ENCODE measurements at places on chromosomes 6 and 20.

DNA sequence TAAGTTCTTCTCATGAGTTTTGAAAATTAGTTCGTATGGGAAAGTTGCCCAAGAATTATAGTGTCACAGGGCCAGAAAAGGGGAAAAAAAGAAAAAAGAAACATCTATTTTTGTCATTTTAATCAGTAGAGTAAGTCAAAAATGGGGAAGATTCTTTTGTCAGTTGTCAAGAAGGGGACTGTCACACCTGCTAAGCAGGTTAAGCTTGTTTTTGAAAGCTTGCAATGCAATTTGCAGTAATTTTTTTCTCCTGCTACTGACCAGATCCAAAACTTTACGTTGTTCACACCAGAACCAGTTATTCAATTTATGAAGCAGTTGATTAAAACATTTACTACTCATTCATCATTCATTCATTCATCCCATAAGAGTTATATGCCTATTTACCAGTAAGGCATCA lies 171.4 kb downstream of the SOX4 start:
- no peak for DNase-seq

GRCh38 chr6:123888771-123889513 lies 85.3 kb downstream of the NKAIN2 start:
- DNase-seq: no peak

GRCh38 chr6:15885624-15886023 lies 222.8 kb upstream of the DTNBP1 start:
- DNase-seq: no peak

- DNase-seq: no peak
Observed at GRCh38 chr6:7673063-7673536, 52.8 kb upstream of the BMP6 start.

GRCh38 chr6:136063096-136063495 lies 187.0 kb downstream of the MTFR2 start:
- DNase-seq: no peak

- DNase-seq: no peak
Observed at GRCh38 chr6:36075656-36076055, 48.0 kb downstream of the MAPK14 start.

- no peak for DNase-seq
Observed at GRCh38 chr20:49319208-49319809, 41.5 kb upstream of the ZNFX1 start.

DNA sequence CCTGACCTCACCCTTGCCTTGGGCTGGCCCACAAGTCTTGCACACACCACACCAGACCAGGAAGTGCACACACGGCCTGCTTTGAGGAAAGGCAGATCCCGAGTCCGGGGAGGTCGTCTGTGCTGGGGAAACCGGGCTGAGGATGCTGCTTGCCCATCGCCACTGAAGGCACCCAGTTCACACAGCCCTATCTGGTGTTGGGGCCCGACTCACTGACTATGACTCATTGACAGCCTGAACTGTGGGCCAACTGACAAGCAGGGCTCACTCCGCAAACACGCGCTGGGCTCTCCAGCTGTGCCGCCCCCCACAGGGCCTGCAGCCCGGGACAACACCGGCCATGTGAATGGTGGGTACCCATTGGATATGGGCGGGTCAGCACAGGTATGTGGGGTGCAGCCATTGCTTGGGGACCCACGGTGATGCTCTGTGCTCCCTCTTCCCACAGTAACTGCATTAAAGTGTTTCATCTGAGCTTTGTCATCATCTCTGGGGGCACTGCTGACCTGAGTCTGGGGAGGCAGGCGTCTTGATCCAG lies 1.6 kb downstream of the SAMD10 start:
- DNase-seq: peak; percentile 80

GRCh38 chr6:155165029-155165710 lies 98.6 kb upstream of the CLDN20 start:
- DNase-seq: no peak

DNA sequence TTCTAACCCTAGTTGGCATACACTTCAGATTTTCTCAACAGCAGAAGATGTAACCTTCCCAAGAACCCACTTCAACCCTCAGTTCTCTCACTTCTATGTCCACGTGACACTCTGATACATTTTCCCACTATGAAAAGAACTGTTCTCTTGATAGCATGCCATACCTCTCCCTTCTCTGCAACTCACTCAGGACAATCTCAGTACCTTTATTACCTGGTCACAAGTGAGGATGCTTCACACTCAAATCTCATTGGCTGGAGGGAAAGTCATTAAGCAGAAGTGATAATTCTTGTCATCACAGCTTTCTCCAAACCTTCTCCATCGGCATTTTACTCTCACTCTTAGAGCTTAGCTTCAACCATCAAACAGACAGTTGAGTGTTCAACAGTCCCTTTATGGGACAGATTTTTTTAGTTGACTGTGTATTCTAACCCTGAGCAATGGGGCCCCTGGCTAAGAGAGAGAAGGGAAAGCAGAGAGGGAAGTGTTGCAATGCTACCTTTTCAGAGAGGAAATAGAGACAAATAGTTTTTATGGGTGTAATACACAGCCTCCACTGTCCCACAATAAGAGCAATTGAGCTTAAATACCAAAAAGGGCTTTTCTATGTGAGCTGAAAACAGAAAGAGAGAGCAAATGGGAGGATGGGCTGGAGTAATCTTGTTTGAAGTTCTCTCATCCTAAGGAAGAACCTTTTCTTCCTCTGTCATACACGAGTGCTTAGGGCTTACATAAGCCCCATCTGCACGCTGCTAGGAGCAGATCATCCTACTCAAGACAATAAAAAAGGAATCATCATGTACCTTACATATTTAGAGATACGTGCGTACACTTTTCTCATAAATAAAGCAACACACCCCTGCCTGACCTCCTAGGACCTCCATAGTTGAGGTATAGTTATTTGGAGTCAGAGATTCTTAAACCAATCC lies 16.0 kb downstream of the HLA-DPA1 start:
- no peak for DNase-seq

GRCh38 chr20:40710603-40711002 lies 21.6 kb upstream of the MAFB start:
- DNase-seq: no peak

- no peak for DNase-seq
Observed at GRCh38 chr6:75986935-75987334, 85.5 kb downstream of the IMPG1 start.

DNA sequence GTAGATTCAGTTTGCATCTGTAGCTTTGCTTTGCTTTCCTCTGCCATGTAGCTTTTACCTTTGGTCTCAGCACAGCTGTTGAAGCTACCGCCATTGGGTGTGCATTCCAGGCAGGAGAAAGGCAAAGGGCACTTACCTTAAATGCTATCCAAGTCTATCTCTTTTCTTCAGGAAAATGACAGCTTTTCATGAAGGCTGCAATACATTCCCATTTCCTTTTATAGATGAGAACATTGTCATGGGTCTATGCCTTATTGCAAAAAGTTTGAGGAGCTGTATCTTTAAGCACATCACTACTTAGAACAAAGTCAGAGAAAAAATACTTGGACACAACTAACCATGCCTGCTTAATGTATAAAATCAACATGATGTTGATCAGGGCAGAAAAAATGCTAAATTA lies 266.8 kb downstream of the DOK5 start:
- no peak for DNase-seq

DNA sequence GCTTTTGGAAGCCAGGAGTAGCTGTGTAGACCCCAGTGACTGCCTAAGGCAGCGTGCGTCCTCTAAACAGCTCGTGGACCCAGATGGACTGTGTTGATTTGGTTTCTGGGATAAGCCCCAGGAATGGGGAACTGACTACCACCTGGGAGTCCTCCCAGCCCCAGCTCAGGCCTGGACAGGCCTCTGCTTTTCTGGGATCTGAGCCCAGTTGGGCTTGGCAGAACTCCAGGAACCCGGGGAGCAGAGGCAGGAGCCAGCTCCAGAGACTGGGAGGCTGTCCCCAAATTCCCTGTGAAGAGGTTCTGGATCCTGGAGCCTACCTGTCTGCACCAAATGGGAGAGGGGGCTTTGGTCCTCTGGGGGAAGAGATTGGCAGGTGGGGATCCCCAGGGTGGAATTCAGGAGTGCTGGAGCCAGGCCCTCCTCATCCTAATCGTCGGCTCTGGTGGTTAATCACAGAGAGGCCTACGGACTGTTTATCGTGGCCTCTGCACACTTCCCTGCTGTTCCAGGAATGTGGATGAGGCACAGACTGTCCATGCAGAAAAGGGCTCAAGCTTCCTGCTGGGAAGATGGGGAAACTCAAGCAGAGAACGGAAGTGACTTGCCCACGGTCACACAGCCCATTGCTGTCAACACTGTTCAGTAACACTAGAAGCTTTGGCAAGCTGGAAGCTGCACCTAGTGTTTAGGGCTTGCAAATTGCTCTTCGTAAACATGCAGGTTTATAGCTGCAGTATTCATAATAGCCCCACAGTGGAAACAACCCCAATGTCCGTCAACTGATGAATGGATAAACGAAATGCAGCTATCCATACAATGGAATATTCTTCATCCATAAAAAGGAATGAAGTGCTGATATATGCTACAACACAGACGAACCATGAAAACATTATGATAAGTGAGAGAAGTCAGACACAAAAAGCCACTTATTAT lies 100.6 kb downstream of the KCNB1 start:
- DNase-seq: no peak

GRCh38 chr6:111871725-111872400 lies 1.4 kb downstream of the FYN start:
- no peak for DNase-seq

GRCh38 chr6:143232849-143233248 lies 172.2 kb downstream of the AIG1 start:
- peak; percentile 59 for DNase-seq

DNA sequence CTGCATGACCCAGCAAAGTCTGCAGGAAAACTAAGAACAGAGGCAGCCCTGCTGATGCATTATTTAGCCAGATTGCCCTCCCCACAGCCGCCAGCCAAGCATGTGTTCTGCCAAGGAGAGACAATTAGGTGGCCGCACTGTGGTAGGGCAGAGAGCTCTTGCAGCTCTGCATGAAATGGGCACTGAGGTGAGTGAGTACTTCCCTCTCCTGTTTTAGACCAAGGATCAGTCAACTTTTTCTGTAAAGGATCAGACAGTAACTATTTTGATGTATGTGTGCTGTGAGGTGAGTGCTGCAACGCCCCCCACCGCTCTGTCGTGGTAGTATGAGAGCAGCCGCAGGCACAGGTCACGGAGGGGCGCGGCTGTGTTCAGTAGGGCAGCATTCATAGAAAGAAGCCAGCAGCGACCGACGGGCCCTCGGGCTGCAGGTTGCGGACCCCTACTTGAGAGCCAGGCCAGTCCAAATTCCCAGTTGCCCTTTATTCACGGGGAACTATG lies 23.8 kb upstream of the FAM50B start:
- no peak for DNase-seq

DNA sequence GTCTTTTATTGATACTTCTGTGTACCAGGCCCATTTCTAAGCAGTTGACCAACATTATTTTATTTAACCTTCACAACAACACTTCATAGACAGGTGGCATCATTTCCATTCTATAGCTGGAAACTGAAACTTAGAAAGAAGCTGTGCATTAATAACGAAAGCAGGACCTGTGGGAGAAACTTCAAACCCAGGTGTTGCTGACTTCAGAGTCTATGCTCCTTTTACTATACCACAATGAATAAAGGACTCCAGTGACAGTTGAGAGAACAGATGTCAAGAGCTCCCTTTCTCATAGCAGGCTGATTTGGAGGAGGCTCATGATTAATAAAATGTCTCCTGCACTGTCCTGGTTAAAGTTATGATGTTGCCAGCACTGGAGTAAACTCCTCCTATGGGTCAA lies 56.6 kb upstream of the POU3F2 start:
- no peak for DNase-seq

DNA sequence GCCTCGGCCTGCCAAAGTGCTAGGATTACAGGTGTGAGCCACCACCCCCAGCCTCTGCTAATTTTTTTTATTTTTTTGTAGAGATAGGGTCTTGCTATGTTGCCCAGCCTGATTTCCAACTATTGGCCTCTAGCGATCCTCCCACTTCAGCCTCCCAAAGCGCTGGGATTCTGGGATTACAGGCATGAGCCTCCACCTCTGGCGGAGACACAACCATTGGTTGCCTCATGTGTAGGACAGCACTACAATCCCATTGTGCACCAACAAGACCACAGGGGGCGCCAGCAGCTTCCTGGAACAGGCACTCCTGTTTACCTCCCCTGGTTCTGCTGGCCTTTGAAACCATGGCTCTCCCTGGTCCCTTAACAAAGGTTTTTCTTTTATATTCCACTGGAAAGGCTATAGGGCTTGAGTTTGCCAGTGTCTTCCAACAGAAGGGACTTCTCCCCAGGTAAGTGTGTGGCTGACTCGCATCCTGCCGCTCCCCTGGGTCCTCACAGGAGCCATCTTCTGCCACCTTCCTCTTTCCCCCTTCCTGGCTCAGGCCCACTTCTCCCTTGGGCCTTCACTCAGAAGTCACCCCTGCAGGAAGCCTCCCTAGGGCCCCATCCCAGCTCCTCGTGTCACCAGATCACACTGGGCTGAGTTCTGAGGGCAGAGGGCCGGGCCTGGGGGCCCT lies 39.2 kb upstream of the TLDC2 start:
- DNase-seq: peak; percentile 84

- DNase-seq: no peak
Observed at GRCh38 chr6:82511546-82511945, 147.9 kb downstream of the TPBG start.

GRCh38 chr6:126657561-126658175 lies 317.8 kb downstream of the CENPW start:
- no peak for DNase-seq

GRCh38 chr6:97842521-97842920 lies 559.5 kb upstream of the MMS22L start:
- DNase-seq: no peak

- DNase-seq: no peak
Observed at GRCh38 chr20:16272780-16273360, 300.4 kb downstream of the KIF16B start.

GRCh38 chr20:3890999-3891929 lies 2.1 kb downstream of the PANK2 start:
- DNase-seq: no peak

- peak; percentile 32 for DNase-seq
Observed at GRCh38 chr6:35083507-35083906, 57.6 kb downstream of the TCP11 start.

GRCh38 chr6:5869261-5869660 lies 137.5 kb downstream of the NRN1 start:
- DNase-seq: no peak

- no peak for DNase-seq
Observed at GRCh38 chr6:9985481-9985880, 429.4 kb downstream of the TFAP2A start.

- DNase-seq: no peak
Observed at GRCh38 chr20:45359069-45359405, 3.9 kb upstream of the SYS1 start.

DNA sequence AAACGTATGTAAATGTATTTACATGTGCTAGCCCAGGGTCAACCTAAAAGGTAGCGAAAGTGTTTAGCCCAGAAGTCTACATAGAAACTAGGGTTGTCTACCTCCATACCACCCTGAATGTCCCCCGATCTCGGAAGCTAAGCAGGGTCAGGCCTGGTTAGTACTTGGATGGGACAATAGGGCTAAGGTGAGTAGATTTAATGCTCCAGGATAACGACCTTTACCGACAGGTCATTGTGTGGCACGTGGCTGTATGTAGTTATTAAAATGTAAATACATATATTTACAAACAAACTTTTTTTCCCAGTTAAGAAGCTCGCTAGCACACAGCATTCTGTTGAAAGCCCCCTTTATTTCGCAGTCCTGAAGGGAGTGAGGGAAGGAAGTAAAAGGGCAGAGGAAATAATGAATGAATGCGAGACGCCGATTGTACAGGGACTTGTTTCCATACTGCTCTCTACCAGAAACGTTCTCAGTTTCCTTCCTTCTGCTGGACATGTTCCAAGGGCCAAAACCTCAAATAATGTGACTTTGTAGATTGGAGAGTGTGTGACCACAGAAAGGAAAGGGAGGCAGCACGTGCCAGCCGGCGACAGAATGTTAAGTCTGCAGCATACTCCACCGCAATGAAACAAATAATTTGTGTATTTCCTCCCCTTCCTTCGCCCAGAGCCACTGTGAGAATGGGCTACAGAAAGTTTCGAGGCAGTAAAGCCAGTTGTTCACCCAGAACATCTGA lies 612 bp downstream of the ADAT2 start:
- DNase-seq: peak; percentile 71
